AG10803 (cell line): ENCODE measurements at places on chromosomes 6 and 20.

DNA sequence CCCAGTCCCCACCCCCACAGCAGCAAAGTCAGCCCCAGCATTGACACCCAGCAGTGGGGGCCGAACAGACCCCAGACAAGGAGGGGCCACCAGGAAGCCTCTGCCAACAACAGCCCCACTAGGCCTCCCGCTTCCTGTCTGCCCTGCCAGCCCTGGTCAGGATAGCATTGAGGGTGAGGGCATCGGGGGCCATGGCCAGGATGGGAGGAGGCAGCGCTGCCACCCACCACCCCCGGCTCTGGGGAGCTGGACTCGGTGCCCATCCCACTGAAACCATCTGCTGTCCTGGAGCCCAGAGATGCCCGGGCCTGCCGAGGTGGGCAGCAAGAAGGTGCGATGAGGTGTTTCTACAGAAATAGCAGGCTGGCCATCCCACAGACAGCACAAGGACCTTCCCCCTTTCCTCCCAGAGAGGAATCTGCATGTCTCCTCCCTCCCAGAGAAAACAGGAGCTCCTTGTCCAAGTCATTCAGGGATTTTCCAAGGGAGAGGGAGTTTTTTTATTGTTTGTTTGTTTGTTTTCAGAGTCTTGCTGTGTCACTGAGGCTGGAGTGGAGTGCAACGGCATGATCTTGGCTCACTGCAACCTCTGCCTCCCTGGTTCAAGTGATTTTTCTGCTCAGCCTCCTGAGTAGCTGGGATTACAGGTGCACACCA lies 62.1 kb upstream of the BHLHE23 start:
- no peak for DNase-seq

- DNase-seq: peak; percentile 95
Observed at GRCh38 chr6:9482030-9482738, 932.7 kb downstream of the TFAP2A start.

GRCh38 chr20:60057866-60058807 lies 99.9 kb downstream of the CDH26 start:
- DNase-seq: peak; percentile 9

- DNase-seq: no peak
Observed at GRCh38 chr6:88179692-88180091, 13.5 kb upstream of the CNR1 start.
